Hematopoietic multipotent progenitor cell (in vitro differentiated cells): ENCODE measurements at places on chromosomes 16 and 17. TPM values are rescaled to one million over a fixed set of nuclear protein-coding genes. Genes with fewer than 3 reads are reported as not detected.

GRCh38 chr16:57257455-57258070 is 12.5 kb downstream of the ARL2BP start:
- no peak for DNase-seq

UBALD2 gene
- total RNA-seq, result 31.0 TPM

CHD9NB gene
- not detected for total RNA-seq

- no peak for DNase-seq
Measured at GRCh38 chr16:47460359-47460710, 528 bp downstream of the ITFG1 start.

CES4A gene
- 8.1 TPM for total RNA-seq

GRCh38 chr16:56684926-56685590 is 2.8 kb downstream of the MT1X start:
- DNase-seq, result no peak
